ENCODE measurements at places on chromosomes 2 and 18. TPM values are rescaled to one million over a fixed set of nuclear protein-coding genes. Genes with fewer than 3 reads are reported as not detected.

ANKRD53 gene
- total RNA-seq, result 1.4 TPM

MAP2 gene
- total RNA-seq, result 57.6 TPM

PDE11A gene
- total RNA-seq, result 0.75 TPM

IL36G gene
- total RNA-seq, result not detected

ICOS gene
- total RNA-seq, result not detected

HNMT gene
- 22.2 TPM for total RNA-seq

SPC25 gene
- not detected for total RNA-seq

C2orf15 gene
- 0.32 TPM for total RNA-seq

COL5A2 gene
- total RNA-seq, result 64.2 TPM

GREB1 gene
- total RNA-seq, result 5.9 TPM

- no peaks in the 10 kb centered on the region for H3K36me3 ChIP-seq
- peak overlapping the region; percentile 92 for H3K27ac ChIP-seq
- DNase-seq, result peak; percentile 67
- H3K4me1 ChIP-seq, result peaks cover 88% of the 10 kb centered on the region
Measured at GRCh38 chr2:9236867-9237266, 30.3 kb downstream of the ASAP2 start.

GRCh38 chr2:46346719-46347118 is 49.5 kb downstream of the EPAS1 start:
- H3K27ac ChIP-seq, result no peak overlapping the region
- no peak overlapping the region for H3K4me3 ChIP-seq
- H3K27me3 ChIP-seq, result no peaks in the 10 kb centered on the region
- H3K36me3 ChIP-seq, result peaks cover 28% of the 10 kb centered on the region
- no peak for DNase-seq
- peaks cover 5% of the 10 kb centered on the region for H3K4me1 ChIP-seq

GRCh38 chr2:20451341-20451740 is 4.5 kb downstream of the RHOB start:
- H3K4me3 ChIP-seq, result peak overlapping the region; percentile 80
- peak; percentile 67 for DNase-seq
- H3K36me3 ChIP-seq, result peaks cover 25% of the 10 kb centered on the region
- H3K27me3 ChIP-seq, result no peaks in the 10 kb centered on the region
- H3K4me1 ChIP-seq, result no peaks in the 10 kb centered on the region

- H3K4me3 ChIP-seq, result no peak overlapping the region
- H3K4me1 ChIP-seq, result no peaks in the 10 kb centered on the region
- no peaks in the 10 kb centered on the region for H3K36me3 ChIP-seq
- no peaks in the 10 kb centered on the region for H3K27me3 ChIP-seq
- DNase-seq, result no peak
Measured at GRCh38 chr2:86420913-86421312, 20.3 kb upstream of the KDM3A start.

- no peaks in the 10 kb centered on the region for H3K4me1 ChIP-seq
- H3K36me3 ChIP-seq, result no peaks in the 10 kb centered on the region
- no peaks in the 10 kb centered on the region for H3K27me3 ChIP-seq
- H3K27ac ChIP-seq, result no peak overlapping the region
Measured at GRCh38 chr2:241532168-241532567, 23.8 kb upstream of the STK25 start.

- no peaks in the 10 kb centered on the region for H3K27me3 ChIP-seq
- H3K36me3 ChIP-seq, result no peaks in the 10 kb centered on the region
- no peak overlapping the region for H3K27ac ChIP-seq
- no peak for DNase-seq
- H3K4me3 ChIP-seq, result no peak overlapping the region
- no peaks in the 10 kb centered on the region for H3K4me1 ChIP-seq
Measured at GRCh38 chr2:188485496-188485895, 193.8 kb downstream of the GULP1 start.

- no peaks in the 10 kb centered on the region for H3K27me3 ChIP-seq
- no peak for DNase-seq
- H3K4me1 ChIP-seq, result no peaks in the 10 kb centered on the region
Measured at GRCh38 chr2:160721089-160722040, 227.8 kb upstream of the RBMS1 start.

- H3K27ac ChIP-seq, result no peak overlapping the region
- no peak for DNase-seq
Measured at GRCh38 chr2:63596401-63596883, 7.7 kb downstream of the MDH1 start.

DNA sequence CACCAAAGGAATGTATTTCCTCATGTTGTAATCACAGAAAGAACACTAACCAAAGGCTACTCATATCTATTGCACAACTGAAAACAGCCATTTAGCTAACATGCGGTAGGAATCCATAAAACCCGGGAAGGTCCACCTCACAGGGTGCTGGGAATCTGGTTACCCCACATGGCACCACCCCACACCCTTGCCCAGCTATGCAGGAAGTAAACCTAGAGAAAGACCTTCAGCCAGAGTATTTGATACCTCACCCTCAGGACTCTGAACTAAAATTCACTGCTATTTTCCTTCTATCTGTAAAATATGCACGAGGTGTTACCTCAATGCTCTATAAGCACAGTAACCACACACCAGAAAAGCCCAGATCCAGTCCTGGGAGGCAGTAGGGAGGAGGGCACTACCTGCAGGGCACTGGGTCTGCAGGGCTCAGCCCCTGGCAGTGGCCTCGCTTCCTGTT is 45.8 kb downstream of the PTPN2 start:
- no peak for DNase-seq
- peak overlapping the region; percentile 65 for H3K27ac ChIP-seq
- no peaks in the 10 kb centered on the region for H3K27me3 ChIP-seq
- no peak overlapping the region for H3K4me3 ChIP-seq

GRCh38 chr2:127065940-127066318 is 41.0 kb downstream of the BIN1 start:
- DNase-seq, result no peak
- H3K36me3 ChIP-seq, result peaks cover 5% of the 10 kb centered on the region
- H3K27ac ChIP-seq, result peak overlapping the region; percentile 82
- no peak overlapping the region for H3K4me3 ChIP-seq
- peaks cover 9% of the 10 kb centered on the region for H3K4me1 ChIP-seq
- H3K27me3 ChIP-seq, result no peaks in the 10 kb centered on the region

DNA sequence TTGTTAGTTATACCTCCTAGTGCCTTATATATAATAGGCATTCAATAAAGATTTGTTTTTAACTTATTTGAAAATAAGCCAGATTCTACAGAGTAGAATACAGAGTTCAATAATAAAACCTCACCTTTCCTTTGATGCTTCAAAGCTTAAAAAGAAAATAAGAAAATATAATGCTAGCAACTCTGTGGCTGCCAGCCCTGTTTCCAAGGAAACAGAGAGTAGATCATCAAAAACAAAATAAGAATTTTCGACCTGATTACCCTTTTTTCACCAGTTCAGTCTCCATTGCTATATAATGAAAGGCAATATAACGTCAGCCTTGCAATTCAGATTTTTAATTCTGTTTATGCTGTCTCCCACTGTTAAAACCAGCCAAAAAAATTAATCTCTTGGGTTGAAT is 8.9 kb upstream of the PGAP1 start:
- no peaks in the 10 kb centered on the region for H3K4me1 ChIP-seq
- no peak for DNase-seq
- H3K27me3 ChIP-seq, result no peaks in the 10 kb centered on the region
- H3K4me3 ChIP-seq, result no peak overlapping the region
- H3K27ac ChIP-seq, result no peak overlapping the region
- H3K36me3 ChIP-seq, result no peaks in the 10 kb centered on the region

DNA sequence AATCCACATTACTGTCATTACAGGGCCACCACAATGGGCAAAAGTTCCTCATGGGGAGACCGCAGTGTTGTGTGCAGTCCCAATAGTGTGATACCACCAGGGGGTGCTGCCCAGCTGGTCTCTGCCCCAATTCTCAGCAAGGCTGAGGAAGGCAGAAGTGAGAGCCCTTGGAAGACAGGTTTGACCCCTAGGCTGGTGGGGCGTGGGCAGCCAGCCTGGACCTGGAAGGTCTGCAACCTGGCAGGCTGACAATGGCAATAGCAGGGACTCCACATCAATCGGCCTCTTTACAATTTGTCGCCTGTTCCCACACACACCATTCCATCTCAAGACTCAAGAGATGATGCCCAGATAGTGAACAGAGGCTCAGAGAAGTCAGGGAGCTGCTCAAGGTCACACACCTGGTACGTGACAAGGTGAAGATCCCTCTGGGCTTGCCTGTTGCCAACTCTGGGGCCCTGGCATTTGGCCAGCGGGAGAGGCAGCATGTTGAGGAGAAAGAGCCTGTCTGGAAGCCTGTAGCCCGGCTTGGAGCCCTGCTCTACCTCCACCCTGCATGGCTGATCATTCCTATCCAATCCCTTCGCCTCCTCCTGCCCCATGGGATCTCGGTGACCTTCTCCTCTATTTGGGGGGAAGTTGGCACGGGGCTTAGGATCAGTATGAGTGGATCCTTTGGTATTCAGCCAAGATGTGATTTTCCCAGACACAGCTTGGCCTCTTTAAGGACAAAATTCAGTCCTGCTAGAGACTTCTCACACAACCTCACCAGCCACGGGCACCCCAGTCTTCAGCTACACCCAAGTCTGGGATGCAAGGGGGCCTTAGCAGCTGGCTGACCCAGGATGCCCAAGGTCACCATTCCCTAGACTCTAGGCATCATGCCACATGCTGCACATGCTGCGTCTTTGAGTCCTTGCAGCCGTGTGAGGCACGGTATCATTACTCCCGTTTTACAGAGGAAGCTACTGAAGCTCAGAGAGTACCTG is 2.9 kb upstream of the ATOH8 start:
- DNase-seq, result peak; percentile 89
- peaks cover 11% of the 10 kb centered on the region for H3K4me1 ChIP-seq

DNA sequence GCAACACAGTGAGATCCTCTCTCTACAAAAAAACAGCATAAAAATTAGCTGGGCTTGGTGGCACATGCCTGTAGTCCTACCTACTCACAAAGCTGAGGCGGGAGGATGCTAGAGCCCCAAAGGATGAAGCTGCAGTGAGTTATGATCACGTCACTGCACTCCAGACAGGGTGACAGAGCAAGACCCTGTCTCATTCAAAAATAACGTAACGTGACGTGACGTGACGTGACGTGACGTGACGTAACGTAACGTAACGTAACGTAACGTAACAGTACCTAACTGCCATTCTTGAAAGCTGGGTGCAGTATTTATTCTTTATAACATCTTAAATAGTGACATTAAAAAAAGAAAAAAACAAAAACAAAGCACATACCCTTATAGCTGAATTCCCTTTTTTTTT is 51.7 kb downstream of the NOL10 start:
- no peaks in the 10 kb centered on the region for H3K27me3 ChIP-seq
- H3K4me3 ChIP-seq, result no peak overlapping the region
- no peak for DNase-seq
- H3K27ac ChIP-seq, result no peak overlapping the region
- H3K4me1 ChIP-seq, result no peaks in the 10 kb centered on the region

DNA sequence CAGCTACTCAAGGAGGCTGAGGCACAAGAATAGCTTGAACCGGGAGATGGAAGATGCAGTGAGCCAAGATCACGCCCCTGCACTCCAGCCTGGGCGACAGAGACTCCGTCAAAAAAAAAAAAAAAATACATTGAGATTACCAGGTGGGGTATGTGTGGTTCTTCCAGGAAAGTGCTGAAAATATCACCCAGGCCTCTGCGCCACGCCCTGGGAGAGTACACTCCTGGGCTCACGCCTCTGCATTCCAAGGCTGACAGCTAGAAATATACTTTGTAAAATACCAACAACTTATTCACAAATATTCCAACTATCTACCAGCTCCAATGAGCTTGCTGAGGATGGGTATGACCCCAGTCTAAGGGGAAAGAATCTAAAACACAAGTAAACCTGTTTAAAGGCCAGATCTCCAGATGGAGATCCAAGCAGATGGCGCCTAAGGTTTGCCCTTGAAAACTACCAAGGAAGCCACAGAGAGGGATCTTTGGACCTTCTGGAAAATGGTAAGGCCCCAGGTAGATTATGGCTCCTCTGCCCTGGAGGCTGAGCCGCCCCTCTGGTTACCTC is 21.6 kb upstream of the B3GNT7 start:
- no peaks in the 10 kb centered on the region for H3K4me1 ChIP-seq
- H3K27me3 ChIP-seq, result no peaks in the 10 kb centered on the region
- no peak overlapping the region for H3K27ac ChIP-seq
- no peak overlapping the region for H3K4me3 ChIP-seq
- DNase-seq, result no peak
- H3K36me3 ChIP-seq, result no peaks in the 10 kb centered on the region

DNA sequence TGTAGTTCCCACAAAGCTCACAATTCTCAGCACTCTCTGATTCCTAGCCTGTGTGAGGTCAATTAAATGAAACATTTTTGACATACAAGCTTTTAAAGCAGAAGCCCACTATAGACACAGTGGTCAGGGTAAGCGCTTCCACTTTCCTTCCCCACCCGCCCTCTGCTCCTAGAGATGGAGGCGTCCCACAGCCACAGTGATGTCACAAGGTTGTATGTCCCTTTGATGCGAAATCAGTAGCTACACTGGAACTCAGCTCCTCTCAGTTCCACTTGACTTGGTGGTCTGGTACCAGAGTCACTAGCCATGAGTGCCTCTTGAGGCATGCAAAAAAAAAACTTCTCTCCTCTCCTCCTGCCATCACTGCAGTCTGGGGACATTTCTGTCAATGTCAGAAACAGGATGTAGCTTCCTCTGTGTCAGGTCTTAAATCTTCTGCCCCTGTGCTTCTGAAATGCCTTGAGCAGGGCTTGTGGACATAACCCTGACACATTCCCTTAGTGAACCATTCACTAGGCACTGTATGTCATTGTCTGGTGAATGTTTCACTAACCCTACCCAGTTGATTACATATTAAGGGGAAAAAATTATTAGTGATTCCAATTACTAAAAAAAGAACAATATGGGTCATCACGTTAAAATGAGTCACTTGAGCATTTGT is 7.8 kb downstream of the SULT1C4 start:
- no peaks in the 10 kb centered on the region for H3K36me3 ChIP-seq
- no peaks in the 10 kb centered on the region for H3K27me3 ChIP-seq
- H3K4me3 ChIP-seq, result no peak overlapping the region
- no peaks in the 10 kb centered on the region for H3K4me1 ChIP-seq
- no peak for DNase-seq

DNA sequence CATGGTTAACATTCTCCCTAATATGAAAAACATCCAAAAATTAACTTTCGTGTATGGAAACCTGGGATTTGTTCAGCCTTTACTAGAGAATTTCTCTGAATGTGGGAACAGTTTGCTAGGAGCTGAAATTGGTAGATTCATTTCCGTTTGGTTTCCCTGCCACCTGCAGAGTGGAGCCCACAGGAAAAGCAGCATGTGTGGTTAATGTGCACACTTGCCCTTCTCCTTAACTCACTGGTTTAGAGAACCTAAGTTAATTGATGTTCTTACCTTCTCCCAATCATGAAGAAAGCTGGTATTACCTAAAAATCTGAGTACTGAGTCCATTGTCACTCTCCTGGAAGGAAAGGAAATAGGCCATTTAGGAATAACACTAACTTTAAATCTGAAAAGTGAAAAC is 37.6 kb upstream of the ASXL3 start:
- no peaks in the 10 kb centered on the region for H3K27me3 ChIP-seq
- no peak overlapping the region for H3K4me3 ChIP-seq
- H3K4me1 ChIP-seq, result no peaks in the 10 kb centered on the region
